CD4-positive, alpha-beta T cell treated with Interleukin-12 subunit alpha and Interleukin-12 subunit beta, for 1 hour (primary cell): ENCODE measurements at places on chromosomes 6 and 20.

- peak; percentile 40 for DNase-seq
These were observed 4.6 kb downstream of the MEA1 start for GRCh38 chr6:43009124-43009523.

- DNase-seq, result no peak
These were observed 36.3 kb upstream of the CMTR1 start for GRCh38 chr6:37396571-37397180.

DNA sequence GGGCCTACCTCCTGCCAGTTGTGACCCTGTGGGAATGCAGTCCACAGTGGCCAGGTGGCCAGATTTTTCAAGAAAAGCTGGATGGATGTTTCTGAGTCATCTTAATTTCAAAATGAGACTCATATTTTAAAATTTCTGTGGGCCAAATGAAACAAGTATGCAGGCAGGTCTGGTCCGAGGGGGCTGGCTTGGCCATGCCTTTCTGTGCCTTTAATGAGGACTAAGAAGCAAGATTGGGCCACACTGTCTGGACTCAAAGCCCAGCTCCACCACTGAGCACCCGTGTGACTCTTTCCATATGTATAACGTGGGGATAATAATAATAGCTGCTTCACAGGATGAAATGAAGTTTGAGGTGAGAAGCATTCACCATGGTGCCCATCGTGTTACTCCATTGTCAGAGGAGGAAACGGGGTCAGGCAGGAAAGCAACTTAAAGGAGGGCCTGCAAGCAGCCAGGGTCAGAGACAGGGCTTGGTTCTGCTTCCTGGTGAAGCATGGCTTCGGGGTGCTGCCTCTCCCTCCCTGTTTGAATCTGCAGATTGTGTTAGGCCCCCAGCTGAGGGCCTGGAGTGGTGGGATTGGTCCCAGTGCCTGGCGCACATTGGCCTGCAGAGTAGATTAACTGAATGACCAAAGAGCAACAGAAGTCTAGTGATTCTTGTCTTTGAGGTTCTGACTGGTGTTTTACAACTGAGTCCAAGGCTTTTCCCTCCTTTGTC, 3.8 kb downstream of the SOX12 start:
- DNase-seq, result no peak

DNA sequence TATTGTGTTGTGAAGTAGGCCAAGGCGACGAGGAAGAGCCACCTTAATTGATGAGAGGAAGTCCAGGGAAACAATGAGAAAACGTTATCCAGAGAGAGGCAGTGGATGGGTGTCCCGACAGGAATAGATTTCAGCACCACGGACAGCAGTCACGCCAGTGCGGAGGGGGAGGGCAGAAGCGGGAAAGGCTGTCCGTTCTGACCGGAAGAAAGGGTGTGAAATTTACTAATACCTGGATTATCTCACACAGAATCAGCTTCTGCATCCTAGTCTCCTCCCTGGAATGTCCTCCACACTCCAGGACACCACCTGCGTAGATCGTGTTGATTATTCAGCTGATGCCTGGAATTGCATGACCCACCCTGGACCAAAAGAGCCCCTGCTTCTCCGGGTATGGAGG, 7.4 kb upstream of the BPIFA3 start:
- peak; percentile 17 for DNase-seq

- DNase-seq, result no peak
These were observed 60.8 kb downstream of the OR2B2 start for GRCh38 chr6:27851440-27851839.

GRCh38 chr6:83417880-83418663, 12.8 kb downstream of the ME1 start:
- no peak for DNase-seq

- DNase-seq, result no peak
These were observed 11.7 kb upstream of the PRIM2 start for GRCh38 chr6:57305761-57306160.

GRCh38 chr20:6882561-6883291, 115.2 kb downstream of the BMP2 start:
- no peak for DNase-seq

DNA sequence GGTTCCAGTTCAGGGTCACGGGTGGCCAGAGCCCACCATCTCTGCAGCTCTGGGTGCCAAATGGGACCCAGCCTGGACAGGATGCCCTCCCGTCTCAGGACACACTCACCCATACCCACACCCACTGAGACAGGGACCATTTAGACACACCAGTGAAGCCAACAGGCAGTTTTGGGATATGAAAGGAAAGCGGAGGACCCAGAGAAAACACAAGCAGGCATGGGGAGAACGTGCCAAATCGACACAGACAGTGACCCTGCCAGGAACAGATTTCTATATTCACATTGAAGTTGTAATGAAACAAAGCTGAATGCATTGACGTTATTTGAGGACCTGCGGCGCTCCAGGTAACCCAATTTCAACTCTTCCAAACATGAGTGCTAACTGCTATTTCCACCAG, 164.5 kb downstream of the DOK5 start:
- no peak for DNase-seq

DNA sequence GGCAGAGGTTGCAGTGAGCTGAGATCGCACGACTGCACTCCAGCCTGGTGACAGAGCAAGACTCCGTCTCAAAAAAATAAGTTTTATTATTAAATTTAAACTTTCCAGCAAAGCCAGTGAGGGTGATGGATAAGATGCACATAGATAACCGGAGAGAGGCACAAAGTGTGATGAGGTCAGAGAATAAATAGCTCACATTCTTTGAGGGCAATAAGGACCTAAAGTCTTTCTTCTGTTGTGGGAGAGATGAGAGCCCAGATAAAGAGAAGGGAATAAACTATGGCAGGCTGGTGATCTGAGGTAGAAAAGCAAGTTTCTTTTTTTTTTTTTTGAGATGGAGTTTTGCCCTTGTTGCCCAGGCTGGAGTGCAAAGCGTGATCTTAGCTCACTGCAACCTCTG, 20.6 kb upstream of the EZR start:
- DNase-seq, result no peak

DNA sequence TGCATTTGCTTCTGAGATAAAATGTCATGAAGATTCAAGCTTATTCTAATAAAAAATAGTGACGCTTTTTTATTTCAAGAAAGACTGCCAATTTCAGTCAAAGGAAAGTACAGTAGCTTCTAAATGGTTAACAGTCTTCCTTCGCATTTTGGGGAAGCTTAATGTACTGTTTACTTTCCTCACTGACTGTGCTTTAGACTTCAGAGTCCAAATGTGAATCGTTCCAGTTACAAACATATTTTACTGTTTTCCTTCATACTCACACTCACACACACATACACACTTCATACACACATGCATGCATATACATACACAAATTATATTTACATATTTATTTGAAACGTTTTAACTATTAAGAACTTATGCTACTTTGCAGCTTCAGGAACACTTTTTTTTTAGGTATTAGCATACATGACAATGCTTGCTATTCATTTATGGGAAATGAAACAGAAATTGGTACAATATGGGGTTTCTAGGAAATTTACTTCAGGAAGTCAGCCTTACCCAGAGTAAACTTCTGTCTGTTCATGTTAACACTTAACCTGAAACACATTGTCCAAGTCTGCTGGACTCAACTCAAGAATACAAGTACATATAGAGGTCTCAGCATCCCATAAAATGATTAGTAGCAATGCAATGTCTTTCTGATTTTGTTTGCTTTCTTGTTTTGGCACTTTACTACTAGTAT, 145.4 kb downstream of the RPS12 start:
- no peak for DNase-seq

DNA sequence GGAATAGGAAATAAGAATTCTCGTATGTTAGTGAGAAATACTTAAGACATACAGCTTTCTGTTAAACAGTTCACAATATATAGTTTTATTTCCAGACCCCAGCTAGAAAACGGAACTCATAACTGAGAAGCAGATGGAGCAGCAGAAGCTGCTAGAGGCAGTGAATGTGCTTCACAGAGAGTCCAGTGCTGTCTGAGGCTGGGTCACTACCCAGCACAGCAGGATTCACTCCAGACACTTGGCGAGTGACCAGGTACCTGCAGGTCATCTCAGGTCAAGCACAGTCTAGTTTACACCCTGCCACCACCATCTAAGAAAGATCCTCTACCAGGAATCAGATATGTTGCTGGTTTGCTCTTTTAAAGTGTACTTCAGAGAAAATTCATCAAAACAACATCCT, 243.1 kb upstream of the RAB32 start:
- no peak for DNase-seq

DNA sequence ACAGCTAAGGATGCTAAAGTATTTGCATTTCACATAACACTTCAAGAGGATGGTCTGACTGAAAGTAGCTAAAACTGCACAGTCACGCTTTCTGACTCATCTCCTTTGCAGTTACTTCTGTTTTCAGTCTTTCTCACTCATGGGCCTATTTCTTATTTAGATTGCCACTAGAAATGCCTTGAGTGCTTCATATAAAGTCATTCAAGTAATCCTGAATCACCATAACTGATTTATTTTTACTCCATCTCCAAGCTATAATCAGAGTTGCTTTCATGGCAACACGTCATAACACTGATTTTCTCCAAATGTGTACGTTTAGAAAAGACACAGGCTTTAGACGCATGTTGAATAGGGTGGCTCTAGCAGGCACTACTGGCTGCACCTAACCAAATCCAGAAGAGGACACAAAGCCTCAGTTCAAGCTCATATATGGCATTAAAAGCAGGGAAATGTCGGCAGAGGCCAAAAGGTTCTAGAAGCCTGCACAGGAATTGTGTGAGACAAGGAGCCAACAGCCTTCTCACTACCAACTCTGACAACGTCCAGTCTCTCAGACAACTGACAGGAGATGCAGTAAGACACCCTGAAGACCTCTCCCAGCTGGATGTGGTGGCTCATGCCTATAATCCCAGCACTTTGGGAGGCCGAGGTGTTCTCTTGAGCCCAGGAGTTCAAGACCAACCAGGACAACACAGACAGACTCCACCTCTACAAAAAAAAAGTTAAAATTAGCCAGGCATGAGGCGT, 64.1 kb upstream of the BEND6 start:
- peak; percentile 3 for DNase-seq

GRCh38 chr6:3771407-3772011, 20.0 kb upstream of the PXDC1 start:
- DNase-seq, result no peak

- DNase-seq, result no peak
These were observed 16.5 kb upstream of the SH3BGRL2 start for GRCh38 chr6:79614326-79615305.

- DNase-seq, result no peak
These were observed 102.6 kb upstream of the MLN start for GRCh38 chr6:33906439-33906838.

- DNase-seq, result no peak
These were observed 100.4 kb downstream of the AFG1L start for GRCh38 chr6:108395297-108395696.

- DNase-seq, result no peak
These were observed 24.6 kb downstream of the KHDC1L start for GRCh38 chr6:73200735-73201134.

- DNase-seq, result no peak
These were observed 152.7 kb downstream of the LY86 start for GRCh38 chr6:6741264-6741663.

- no peak for DNase-seq
These were observed 26.1 kb upstream of the DSP start for GRCh38 chr6:7515363-7515762.

DNA sequence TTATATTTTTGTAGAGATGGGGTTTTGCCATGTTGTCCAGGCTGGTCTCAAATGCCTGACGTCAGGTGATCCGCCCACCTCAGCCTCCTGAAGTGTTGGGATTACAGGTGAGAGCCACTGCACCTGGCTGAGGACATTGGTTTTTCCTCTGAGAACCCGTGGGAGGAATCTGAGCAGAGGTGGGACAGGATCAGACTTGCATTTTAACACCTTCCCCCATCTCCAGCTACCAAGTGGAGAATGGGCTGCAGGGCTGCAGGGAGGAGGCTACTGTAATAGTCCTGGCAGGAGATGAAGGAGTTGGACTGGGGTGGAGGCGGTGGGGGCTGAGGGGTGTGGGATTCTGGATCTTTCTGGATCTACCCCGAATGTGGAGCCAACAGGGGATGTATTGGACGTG, 24.5 kb downstream of the FAM110A start:
- no peak for DNase-seq

DNA sequence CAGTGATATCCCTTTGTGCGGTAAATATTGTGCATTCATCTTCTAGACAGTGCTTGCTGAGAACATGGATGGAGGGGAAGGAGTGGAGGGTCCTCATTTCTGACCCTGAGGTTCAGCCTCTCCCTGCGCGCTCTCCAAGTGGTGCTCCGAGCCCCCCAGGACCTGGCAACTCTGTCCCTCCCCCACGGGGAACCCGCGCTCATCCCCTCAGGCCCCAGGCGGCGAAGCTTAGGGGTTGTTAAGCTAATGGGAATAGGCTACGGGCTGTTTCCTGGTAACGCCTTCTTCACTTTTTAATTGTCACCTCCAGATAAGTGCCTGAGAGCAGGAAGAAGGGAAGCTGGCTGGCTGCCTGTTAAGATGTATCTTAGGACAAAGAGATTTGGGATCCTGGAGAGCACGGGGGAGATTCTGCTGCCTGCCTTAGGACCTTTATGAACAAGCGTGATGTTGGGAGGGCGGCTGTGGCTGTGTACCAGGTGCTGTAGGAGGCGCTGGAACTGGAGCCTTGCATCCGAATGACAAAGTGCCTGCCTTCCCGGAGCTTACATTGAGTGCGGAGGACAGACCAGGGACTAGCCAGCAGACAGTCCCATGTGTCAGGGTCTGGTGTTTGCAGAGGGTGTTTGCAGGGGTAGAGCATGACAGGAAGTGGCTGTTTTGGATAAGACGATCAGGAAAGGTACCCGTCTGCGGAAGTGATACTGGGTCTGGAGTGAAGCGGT, 11.7 kb downstream of the TSHZ2 start:
- DNase-seq, result no peak

DNA sequence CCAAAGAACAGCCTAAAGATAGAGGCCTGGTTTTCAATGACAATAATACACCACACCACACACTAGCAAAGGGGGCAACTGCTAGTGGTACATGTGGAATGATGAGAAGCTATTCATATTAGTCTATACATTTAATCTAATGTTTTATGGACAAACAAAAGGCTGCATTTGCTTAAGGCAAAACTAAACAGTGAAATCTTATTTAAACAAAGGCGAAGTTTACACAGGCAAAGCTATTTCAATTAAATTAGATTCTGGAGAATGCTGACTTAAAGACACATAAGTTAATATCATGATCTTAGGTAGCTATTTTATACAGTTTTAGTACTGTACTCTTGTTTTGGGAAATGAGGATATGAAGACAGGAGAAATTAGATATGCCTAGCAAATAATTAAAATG, 53.9 kb upstream of the SIM1 start:
- no peak for DNase-seq

- DNase-seq, result no peak
These were observed 74.7 kb downstream of the SLC23A2 start for GRCh38 chr20:4926531-4927156.

DNA sequence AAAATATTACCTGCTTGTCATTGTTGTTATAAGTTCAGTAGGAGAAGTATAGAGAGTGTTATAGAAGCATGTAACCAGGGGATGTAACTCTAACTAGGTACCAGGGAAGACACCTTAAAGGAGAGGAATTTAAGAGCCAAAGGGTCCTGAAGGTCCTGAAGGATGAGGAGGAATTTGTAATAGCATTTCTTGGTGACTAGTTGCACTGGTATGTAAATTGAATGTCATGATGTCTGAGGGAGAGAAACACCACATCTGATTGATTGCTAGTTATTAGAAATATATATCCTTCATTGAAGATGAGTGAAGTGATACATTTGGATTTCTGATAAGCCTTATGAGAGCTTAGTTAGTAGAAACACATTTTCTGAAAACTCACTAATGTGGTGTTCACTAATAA, 643.8 kb downstream of the RFPL4B start:
- no peak for DNase-seq
